Ovary (tissue), 10 donors: ENCODE measurements at places on chromosomes 16 and 17.

GRCh38 chr17:29401258-29401657 lies 11.1 kb downstream of the TAOK1 start:
- no peak for DNase-seq

DNA sequence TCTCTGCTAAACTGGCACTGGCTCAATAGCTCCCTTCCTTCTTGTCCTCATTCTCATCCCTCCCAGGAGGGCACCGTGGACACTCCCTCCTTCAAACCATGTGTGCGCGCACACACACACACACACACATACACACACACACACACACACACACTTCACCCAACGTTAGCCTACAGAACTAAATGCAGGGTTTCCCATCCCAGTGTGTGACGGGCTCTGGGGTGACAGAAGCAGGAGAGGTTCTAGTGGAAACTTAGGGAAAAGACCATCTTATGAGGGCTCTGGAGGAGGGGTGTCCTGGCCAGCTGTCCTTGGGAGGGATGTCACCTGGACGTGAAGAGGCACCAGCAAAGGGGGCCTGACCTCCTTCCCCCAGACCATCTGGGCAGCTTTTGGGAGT lies 19.7 kb downstream of the OSBPL7 start:
- no peak for DNase-seq

- DNase-seq, result no peak
Observed at GRCh38 chr17:50865868-50866260, 290 bp downstream of the TOB1 start.

DNA sequence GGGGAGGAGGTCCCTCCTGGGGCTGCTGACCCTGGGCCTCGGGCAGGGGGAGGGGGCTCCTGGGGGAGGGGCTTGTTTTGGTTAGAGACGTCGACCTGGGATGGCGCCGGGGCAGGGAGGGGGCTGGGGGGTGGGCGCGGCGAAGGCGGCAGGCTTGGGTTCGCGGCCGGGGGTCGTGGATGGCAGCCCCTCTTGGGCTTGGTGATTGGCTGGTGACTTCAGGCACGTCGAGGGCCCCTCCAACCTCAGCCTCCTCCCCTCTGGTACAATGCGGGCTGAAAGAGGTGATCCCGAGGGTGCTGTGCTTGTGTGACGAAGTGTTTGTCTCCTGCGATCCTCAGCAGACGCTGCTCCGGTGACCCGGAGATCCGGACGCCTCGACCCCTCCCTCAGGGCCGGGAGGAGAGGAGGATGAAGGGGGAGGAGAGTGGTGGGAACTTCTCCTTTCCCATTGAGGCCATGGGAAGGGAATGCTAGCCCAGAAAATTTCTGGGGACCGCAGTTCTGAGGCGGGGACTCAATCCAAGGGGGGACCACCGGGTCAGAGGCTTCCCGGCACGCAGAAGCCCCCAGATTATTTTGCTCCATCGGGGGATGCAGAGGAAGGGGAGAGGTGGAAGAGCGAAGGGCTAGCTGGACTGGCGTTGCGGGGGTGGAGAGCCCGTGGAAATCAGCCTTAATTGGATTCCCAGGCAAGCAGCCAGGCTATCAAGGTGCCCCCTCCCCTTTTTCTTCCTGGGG lies 43.9 kb downstream of the RAI1 start:
- DNase-seq, result no peak

- no peak for DNase-seq
Observed at GRCh38 chr17:17236295-17237025, 508 bp downstream of the FLCN start.

DNA sequence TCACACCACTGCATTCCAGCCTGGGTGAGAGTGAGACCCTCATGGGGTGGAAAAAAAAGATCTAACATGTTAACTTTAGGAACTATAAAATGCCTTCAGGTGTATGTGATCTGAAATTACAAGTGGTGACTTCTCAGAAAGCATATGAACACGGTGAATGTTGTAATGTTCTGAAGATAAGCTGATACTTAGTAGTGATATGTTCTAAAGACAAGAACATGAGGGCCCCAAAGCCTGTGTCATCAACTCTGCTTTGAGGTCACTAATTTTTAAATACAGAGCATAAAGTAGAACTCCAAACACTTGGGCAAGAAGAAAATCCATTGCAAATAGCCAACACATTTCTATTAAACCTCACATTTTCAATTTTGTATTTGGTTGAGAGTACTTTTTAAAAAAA lies 2.6 kb upstream of the FBF1 start:
- no peak for DNase-seq

DNA sequence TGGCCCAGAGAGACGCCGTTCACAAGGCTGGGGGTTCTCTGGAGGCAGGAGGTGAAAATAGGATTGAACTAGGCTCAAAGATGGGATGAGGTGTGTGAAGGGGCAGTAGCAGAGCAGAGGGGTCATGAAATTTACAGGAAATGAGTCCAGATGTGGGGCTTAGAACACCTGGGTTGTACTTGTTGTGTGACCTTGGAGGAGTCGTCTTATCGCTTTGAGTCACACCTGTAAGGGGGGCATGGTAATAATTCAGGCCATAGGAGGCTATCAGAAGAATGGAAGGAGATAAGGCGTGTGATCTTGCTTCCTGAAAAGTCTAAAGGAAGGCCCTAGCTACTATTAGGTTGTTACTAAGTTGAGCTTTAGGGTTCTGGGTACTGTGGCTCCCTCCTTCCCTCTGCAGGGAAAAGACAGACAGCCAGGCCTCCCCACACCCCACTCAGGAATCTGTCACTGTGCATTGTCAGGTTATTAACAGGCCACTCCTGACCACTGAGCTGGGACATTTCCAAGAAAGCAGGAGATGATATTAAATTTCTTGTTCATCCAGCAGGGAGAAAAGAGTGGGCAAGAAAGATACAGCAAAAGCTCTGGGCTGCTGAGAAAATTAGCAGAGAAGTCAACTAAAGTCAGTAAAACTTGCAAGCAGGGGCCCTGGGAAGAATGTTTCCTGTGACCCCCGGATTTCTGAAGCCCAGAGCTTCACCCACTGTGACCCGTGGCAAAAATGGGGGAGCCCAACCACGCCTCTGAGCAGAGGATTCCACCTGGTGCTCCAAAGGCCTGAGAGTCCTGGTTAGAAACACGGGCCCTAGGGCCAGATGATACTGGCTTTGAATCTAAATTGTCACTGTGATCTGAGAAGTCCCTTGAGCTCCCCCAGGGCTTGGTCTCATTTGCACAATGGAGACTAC lies 6.0 kb upstream of the CDC42EP4 start:
- DNase-seq, result no peak

GRCh38 chr16:70804734-70805169 lies 3.8 kb upstream of the VAC14 start:
- no peak for DNase-seq

GRCh38 chr17:15441315-15441714 lies 26.1 kb downstream of the CDRT4 start:
- DNase-seq, result no peak

DNA sequence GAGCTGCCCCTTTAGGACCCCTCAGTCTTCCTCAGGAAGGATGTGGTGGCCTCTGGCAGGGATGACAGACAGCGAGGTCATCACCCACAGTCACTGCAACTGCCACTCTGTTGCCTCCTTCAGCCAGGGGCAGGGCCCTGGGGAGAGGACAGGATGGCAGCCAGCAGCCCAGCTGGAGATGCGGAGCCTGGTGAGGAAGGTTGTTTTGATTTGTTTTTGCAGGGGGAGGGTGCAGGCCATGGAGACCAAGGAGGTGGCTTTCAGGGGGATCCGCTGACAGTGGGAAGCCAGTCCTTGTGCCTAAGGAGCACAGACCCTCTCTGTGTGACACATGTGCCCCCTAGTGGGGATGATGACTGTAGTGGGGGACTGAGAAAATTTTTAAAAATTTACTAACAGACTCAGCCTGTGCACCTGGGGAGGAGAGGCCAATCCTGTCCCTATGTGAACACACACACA lies 7.4 kb downstream of the PRCD start:
- peak; percentile 69 for DNase-seq

GRCh38 chr17:38504216-38504615 lies 76.0 kb downstream of the ARHGAP23 start:
- no peak for DNase-seq

DNA sequence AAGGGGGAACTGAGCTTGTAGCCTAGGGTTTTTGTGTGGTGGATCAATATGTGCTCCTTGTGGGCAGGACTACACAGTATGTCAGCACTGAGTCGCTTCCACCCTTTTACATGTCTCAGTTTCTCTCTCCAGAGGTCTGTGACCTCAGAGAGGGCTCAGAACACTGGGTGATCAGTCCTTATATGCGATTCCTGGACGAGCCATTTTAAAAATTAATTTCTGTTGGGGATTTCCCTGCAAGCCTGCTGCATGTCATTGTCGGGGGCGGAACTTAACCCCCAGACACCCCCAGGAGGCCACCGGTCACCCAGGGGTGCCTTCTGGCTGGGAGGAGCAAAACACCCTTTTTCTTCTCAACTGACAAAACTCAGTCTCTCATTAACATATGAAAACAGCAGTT lies 14.1 kb downstream of the DHRS7B start:
- DNase-seq, result no peak

DNA sequence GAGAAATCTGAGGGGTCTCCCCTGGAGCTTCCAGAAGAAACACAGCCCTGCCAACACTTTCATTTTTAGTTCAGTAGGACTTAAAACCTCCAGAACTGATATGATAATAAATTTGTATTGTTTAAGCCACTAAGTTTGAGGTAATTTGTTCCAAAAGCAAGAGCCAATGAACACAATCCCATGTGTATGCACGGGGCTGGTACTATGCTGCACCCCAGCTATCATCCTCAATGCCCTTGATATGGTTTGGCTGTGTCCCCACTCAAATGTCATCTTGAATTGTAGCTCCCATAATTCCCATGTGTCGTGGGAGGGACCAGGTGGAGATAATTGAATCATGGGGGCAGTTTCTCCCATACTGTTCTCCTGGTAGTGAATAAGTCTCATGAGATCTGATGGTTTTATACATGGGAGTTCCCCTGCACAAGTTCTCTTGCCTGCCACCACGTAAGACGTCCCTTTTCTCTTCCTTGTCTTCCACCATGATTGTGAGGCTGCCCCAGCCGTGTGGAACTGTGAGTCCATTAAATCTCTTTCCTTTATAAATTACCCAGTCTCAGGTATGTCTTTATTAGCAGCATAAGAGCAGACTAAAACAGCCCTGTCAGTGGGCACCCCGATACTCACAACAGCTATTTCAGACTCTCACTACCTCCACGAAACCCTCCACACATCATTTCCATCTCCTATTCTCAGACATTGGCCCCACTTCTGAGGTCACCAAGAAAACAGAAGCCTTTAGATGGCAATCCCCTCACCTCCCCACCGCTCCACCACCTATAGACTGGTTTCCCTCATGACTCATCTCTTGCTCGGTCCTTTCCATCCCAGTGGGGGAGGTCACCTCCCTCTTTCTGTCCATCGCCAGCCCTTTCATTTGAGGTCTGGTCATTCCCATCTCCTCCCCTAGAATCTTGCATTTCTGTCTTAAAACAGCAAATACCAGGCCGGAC lies 8.9 kb upstream of the CACNG1 start:
- no peak for DNase-seq

DNA sequence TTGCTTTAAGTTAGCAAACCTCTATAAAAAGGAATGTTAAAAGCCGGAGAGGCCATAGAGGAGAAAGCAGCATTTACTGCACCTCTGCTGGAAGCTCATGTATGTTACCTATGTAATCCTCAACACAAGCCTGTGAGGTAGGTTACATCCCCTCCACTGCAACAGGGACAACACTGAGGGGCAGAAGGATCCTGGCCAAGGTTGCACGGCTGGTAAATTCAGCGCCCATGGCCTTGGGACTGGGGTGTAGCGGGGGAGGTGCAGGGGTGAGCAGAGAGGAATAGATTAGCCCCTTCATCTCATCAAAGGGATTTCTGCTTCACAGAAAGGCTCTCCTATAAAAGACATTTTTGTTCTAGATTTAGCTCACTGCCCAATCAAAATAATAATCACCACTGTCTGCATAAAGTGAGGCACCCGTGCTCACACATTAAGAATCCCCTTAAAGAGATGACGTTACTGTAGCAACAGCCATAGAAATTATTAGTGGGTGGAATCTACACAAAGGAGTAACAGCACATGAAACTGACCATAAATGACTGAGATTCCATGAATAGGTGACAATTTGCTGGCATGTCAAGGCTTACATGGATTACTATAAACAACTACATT lies 3.3 kb downstream of the ZCCHC14 start:
- DNase-seq, result no peak

DNA sequence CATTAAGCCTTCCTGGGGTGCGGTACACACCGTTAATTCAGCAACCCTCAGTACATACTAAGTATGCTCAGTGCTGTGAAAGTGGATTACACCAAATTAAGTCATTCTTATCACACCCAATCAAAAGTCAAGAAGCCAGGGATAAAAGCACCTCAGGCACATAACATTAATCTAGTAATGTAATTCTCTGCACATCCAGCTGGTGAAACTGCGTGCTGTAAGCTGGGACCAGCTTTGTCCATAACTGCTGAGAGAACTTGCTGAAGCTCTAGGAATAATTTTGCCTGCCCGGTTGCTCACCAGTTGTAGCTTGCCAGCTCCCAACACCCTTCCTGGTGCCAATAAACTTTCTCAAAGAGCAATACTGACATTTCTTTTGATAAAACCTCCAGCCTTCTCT lies 44.9 kb downstream of the SLC47A1 start:
- DNase-seq, result no peak

- DNase-seq, result no peak
Observed at GRCh38 chr17:5118219-5118618, 2.4 kb downstream of the USP6 start.

DNA sequence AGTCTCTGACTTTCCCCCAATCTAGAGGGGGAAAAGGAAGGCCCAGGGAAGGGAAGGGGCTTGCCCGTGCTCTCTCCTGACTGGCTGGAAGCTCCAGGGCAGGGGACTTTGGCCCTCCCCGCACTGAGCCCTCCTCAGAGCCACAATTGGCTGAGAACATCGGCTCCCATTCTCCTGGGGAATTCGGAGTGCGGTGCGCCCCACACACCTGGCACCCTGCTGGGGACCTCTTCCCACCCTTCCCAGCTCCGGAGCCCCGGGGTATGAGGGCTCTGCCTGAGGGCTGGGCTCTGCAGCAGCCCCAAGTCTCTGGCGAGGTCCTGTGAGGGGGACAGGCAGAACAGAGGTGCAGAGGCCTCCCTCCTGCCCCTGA lies 36.0 kb downstream of the PIMREG start:
- DNase-seq, result no peak

- DNase-seq, result no peak
Observed at GRCh38 chr16:15970202-15970601, 20.8 kb downstream of the ABCC1 start.

- no peak for DNase-seq
Observed at GRCh38 chr16:6297666-6298410, 1034.8 kb upstream of the RBFOX1 start.

DNA sequence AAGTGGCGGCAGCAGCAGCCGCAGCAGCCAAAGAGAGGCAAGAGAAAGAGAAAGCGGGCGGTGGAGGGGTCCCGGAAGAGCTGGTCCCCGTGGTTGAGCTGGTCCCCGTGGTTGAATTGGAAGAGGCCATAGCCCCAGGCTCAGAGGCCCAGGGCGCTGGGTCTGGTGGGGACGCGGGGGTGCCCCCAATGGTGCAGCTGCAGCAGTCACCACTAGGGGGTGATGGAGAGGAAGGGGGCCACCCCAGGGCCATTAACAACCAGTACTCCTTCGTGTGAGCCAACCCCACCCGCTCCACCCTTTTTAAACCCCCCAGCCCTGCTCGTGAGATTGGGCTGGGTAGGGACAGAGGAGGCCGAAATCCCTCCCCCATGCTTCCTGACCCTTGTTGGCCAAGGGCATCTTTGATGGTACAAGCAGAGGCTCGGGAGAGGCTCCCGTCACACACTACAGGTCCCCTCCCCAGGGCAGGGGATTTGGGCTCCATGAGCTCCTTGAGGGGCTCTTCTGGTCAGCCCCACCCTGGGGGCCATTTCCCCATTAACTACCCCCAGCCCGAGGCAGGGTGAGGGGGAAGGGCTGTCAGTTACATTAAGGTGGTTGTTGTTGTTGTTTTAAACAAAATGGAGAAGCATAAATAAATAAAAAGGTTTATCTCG lies 4.6 kb upstream of the ATP2A1 start:
- no peak for DNase-seq
